ENCODE measurements at places on chromosomes 5 and 9. TPM values are rescaled to one million over a fixed set of nuclear protein-coding genes. Genes with fewer than 3 reads are reported as not detected.

The CYLC2 gene
- total RNA-seq, result not detected

The PITX1 gene
- total RNA-seq, result 2.5 TPM

The PGM5 gene
- 29.7 TPM for total RNA-seq

The PCDHB9 gene
- 0.38 TPM for total RNA-seq

The PLAC8L1 gene
- 2.0 TPM for total RNA-seq

The PALM2AKAP2 gene
- not detected for total RNA-seq

The STPG3 gene
- not detected for total RNA-seq

The MZB1 gene
- total RNA-seq, result 4.8 TPM

The ORM2 gene
- not detected for total RNA-seq

The COL15A1 gene
- 2.9 TPM for total RNA-seq

The CAVIN4 gene
- not detected for total RNA-seq

The TDRD7 gene
- 28.5 TPM for total RNA-seq

DNA sequence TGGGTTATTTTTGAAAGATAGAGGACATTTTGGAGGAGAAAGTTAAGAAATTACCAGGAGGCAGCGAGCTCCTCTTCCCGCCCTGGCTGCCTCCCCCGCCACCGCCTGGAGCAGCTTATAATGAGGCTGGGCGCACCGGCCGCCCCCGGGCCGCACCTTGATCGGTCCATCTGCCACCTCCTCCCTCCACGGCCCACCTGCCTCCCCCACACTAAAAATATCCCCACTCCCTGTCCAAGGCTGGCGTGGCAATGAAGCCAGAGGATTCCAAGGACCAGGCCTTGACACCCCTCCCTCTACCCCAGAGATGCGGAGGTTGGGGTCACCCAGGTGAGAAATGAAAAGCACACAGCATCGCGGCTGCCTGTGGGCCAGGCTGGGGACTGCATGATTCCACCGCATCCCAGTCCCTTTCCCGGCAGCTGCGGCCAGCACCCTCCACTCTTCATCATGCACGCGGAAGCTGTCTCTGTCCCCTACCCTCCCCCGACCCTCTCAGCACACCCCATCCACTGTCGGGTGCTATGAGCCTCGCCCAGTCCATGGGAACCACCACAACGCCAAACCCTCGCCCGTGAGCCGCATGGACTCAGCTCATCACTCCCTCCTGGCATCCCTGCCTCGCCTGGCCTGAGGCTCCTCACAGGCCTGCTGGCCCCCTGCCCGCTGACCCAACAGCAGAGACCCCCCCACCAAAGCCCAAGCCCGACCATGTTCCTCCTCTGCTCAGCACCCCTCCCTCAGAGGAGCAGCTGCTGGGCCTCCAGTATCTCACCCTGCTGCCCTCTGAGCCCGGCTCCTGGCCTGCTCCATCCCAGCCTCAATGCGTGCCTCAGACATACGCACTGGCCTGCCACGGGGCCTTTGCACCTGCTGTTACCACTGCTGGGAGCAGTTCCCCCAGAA lies 50.0 kb downstream of the SARDH start:
- DNase-seq, result no peak
- H3K4me1 ChIP-seq, result no peaks in the 10 kb centered on the region
- H3K27me3 ChIP-seq, result no peaks in the 10 kb centered on the region
- no peak overlapping the region for H3K27ac ChIP-seq

- peak overlapping the region; percentile 92 for H3K4me3 ChIP-seq
- peak overlapping the region; percentile 4 for H3K27ac ChIP-seq
- H3K27me3 ChIP-seq, result no peaks in the 10 kb centered on the region
- no peaks in the 10 kb centered on the region for H3K36me3 ChIP-seq
- peaks cover 3% of the 10 kb centered on the region for H3K4me1 ChIP-seq
Observed at GRCh38 chr9:135907006-135907430, 328 bp downstream of the CAMSAP1 start.

DNA sequence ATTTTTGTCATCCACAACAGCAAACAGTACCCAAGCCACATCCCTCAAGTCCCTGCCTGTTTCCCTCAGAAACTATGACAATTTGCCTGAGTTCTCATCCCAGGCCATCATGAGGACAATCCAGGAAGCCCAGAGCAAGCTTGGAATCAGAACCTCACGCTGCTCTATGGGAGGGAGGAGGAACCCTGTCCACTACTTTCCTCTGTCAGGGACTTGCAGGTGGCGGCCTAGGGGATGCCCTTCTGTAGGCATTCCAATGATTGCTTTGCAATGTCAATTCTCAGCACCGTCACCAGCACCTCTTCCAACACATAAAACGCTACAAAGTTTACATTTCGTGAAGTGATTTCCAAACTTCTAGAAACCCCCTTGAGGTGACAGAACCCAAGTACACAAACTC lies 170.4 kb upstream of the FSTL4 start:
- no peak for DNase-seq
- H3K36me3 ChIP-seq, result no peaks in the 10 kb centered on the region
- no peak overlapping the region for H3K4me3 ChIP-seq
- no peak overlapping the region for H3K27ac ChIP-seq

- H3K27ac ChIP-seq, result no peak overlapping the region
- DNase-seq, result no peak
- no peaks in the 10 kb centered on the region for H3K4me1 ChIP-seq
- no peaks in the 10 kb centered on the region for H3K27me3 ChIP-seq
Observed at GRCh38 chr9:2727374-2727773, 10.1 kb downstream of the KCNV2 start.

DNA sequence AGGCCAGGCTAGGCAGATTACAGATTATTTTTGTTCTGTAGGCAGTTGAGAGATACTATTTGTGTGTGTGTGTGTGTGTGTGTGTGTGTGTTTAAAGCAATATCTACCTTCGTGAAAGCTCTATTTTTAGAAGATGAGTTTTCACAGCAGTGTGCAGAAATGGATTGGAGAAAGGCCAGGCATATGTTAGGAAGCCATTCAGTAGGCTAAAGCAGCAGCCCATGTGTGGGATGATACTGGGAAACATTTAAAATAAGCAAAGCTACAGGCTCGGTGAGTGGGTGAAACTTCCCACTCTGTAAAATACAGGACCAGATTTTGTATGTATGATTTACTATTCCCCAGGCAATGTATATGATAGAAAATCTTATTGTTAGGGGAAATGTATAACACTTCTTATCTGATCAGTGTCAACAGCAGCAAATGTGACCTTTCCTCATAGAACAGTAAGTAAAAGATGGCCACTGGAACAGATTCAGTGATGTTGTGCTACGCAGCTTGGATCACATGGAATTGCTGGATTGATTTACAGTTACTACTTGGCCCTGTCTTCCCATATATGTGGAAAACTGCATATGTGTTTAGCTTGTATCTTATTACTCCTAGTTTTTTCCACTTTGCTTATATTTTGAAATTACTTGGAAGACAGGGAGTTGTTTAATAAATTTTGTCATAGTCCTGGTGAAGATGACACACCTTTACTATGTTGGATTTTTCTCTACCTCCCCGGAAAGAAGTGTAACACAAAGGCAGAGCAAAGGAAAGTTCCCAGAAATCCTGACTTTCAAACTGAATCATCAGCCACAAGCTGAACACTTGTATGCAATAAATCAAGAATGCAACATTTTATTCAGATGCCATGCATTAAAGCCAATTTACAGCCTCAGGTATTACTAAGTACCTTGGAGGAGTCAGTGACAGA lies 1077.7 kb upstream of the SEMA6A start:
- H3K36me3 ChIP-seq, result no peaks in the 10 kb centered on the region
- H3K27ac ChIP-seq, result no peak overlapping the region
- no peak for DNase-seq
- H3K4me3 ChIP-seq, result no peak overlapping the region
- no peaks in the 10 kb centered on the region for H3K27me3 ChIP-seq

GRCh38 chr5:74042959-74043358 lies 417.0 kb downstream of the ARHGEF28 start:
- H3K4me3 ChIP-seq, result no peak overlapping the region
- H3K36me3 ChIP-seq, result no peaks in the 10 kb centered on the region
- DNase-seq, result no peak
- H3K27me3 ChIP-seq, result no peaks in the 10 kb centered on the region
- no peak overlapping the region for H3K27ac ChIP-seq
- H3K4me1 ChIP-seq, result no peaks in the 10 kb centered on the region

- H3K27ac ChIP-seq, result no peak overlapping the region
- H3K4me1 ChIP-seq, result no peaks in the 10 kb centered on the region
- DNase-seq, result no peak
Observed at GRCh38 chr5:67047616-67048015, 149.0 kb downstream of the CD180 start.

- no peaks in the 10 kb centered on the region for H3K27me3 ChIP-seq
- no peaks in the 10 kb centered on the region for H3K36me3 ChIP-seq
- H3K27ac ChIP-seq, result no peak overlapping the region
- no peak overlapping the region for H3K4me3 ChIP-seq
- no peak for DNase-seq
- H3K4me1 ChIP-seq, result no peaks in the 10 kb centered on the region
Observed at GRCh38 chr5:91635950-91636734, 253.0 kb upstream of the ARRDC3 start.

- H3K36me3 ChIP-seq, result no peaks in the 10 kb centered on the region
- no peak overlapping the region for H3K4me3 ChIP-seq
- no peaks in the 10 kb centered on the region for H3K27me3 ChIP-seq
- no peaks in the 10 kb centered on the region for H3K4me1 ChIP-seq
Observed at GRCh38 chr5:54743997-54744788, 226.6 kb downstream of the SNX18 start.

GRCh38 chr5:142493875-142494518 lies 169.2 kb upstream of the SPRY4 start:
- no peak overlapping the region for H3K4me3 ChIP-seq
- H3K4me1 ChIP-seq, result no peaks in the 10 kb centered on the region
- H3K36me3 ChIP-seq, result no peaks in the 10 kb centered on the region
- no peaks in the 10 kb centered on the region for H3K27me3 ChIP-seq
- H3K27ac ChIP-seq, result no peak overlapping the region

GRCh38 chr5:1111727-1112289 lies at the start of gene SLC12A7:
Gene SLC12A7 (minus strand): TSS chr5:1112063. CDS start chr5:1111991, 72 bp downstream.
- H3K36me3 ChIP-seq, result no peaks in the 10 kb centered on the region
- DNase-seq, result peak; percentile 89
- H3K4me3 ChIP-seq, result peak within 1 kb of the TSS; percentile 81
- H3K27me3 ChIP-seq, result no peaks in the 10 kb centered on the region
- peak within 1 kb of the TSS; percentile 80 for H3K27ac ChIP-seq

DNA sequence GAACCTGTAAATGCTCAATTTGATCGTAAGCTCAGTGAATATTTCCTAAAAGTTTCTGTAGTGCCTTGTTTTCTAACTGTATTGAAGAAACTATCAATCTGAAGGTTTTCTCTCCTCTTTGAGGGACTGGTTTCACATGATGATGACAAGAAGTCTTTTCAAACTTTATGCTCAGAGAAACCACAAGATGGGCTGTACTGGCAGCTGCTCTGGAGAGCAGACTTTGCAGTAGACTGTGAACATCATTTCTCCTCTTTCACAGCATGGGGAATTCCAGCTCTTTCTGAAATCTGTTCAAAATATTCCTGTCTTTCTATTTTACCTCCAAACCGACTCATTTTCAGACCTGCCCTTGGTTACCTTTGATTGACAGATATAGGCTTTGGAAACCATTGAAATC lies 194.4 kb downstream of the IZUMO3 start:
- H3K36me3 ChIP-seq, result no peaks in the 10 kb centered on the region
- H3K27ac ChIP-seq, result no peak overlapping the region
- no peaks in the 10 kb centered on the region for H3K4me1 ChIP-seq
- no peak for DNase-seq
